Fibroblast of skin of right biceps (primary cell): ENCODE measurements at places on chromosomes 16 and 17.

DNA sequence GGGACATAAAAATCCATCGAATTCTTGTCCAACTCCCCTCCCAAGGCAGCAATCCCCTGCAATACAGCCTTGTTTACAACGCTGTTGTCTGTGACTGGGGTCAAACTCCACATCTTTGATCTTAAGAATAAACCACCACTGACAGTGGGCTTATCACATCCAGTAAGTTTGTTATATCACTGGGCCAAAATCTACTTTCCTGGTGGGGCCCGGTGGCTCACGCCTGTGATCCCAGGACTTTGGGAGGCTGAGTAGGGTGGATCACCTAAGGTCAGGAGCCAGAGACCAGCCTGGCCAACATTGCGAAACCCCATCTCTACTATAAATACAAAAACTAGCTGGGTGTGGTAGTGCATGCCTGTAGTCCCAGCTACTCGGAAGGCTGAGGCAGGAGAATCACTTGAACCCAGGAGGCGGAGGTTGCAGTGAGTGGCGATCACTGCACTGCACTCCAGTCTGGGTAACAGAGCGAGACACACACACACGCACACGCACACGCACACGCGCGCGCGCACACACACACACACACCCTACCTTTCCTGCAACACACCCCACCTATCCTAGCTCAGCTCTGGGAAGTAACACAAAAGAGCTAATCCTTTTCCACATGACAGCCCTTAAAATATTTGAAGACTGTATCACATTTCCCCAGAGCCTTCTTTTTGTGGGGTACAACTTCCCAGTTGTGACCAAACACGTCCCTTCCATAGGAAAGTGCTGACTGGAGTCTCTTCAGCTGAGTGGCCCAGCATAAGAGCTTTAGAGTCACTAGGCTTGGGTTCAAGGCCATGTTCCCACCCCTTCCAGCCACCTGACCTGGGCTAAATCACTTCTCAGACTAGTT lies 20.9 kb upstream of the ABCC1 start:
- DNase-seq, result no peak

GRCh38 chr17:78111727-78112517 lies 16.6 kb downstream of the TMC6 start:
- no peak for DNase-seq

DNA sequence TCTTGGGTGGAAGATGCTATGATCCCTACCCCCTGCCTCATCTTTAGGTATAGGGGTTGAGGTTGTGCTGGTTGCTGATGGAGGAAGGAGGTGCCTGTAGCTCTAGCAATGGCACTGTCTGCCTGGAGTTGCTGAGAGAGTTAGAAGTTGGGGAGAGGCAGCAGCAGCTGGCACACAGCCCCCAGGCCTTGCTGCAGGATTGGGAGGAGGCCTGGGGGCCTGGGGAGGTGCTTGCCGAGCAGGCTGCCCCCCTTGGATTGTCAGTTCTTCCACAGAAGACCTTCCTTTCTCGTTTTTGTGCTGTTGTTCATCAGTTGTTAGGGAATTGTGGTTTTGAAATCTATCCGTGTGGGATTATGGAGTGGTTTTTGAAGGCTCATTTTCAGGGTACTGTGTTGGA lies 52.9 kb downstream of the SEC14L1 start:
- DNase-seq, result no peak

GRCh38 chr17:79306424-79307318 lies 232.0 kb downstream of the ENGASE start:
- no peak for DNase-seq

- DNase-seq, result no peak
These were observed 15.5 kb downstream of the TBC1D24 start for GRCh38 chr16:2490190-2491105.

GRCh38 chr16:55933038-55933437 lies 57.9 kb upstream of the CES5A start:
- DNase-seq, result no peak
